M059J (cell line): ENCODE measurements at places on chromosomes 11 and 22. TPM values are rescaled to one million over a fixed set of nuclear protein-coding genes. Genes with fewer than 3 reads are reported as not detected.

MIAT gene
- 0.02 TPM in 2 replicates for total RNA-seq

PKNOX2 gene
- total RNA-seq = not detected in 2 replicates

MACROD1 gene
- 3.8 and 10.3 TPM in 2 replicates for total RNA-seq

MS4A3 gene
- not detected in 2 replicates for total RNA-seq

ATG16L2 gene
- 2.1 and 3.5 TPM in 2 replicates for total RNA-seq
